ENCODE measurements at places on chromosomes 4 and X. TPM values are rescaled to one million over a fixed set of nuclear protein-coding genes. Genes with fewer than 3 reads are reported as not detected.

BGN gene
- total RNA-seq: 2,306 TPM

DNA sequence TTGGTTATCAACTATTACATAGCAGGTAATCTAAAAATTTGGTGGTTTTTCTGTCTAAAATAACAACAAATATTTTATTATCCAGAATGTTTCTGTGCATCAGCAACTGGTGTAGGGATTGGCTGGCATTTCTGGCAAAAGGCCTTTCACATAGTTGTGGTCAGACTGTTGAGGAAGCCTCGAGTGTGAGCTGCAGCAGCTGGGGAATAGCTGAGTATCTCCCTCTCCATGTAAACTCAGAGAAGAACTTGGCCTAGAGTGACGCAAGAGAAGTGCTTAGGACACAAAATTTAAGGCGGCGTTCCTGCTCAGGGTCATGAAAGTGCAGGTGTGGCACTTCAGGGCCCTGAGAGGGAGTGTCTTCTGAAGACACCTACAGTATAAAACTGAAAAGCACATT lies 558.9 kb downstream of the SPOCK3 start:
- no peaks in the 10 kb centered on the region for H3K36me3 ChIP-seq
- no peaks in the 10 kb centered on the region for H3K27me3 ChIP-seq
- no peak overlapping the region for H3K27ac ChIP-seq
- H3K4me3 ChIP-seq: no peak overlapping the region
- DNase-seq: no peak
- no peaks in the 10 kb centered on the region for H3K4me1 ChIP-seq

- H3K4me1 ChIP-seq: peaks cover 3% of the 10 kb centered on the region
- H3K27me3 ChIP-seq: no peaks in the 10 kb centered on the region
- H3K4me3 ChIP-seq: no peak overlapping the region
- H3K27ac ChIP-seq: no peak overlapping the region
These were observed 37.2 kb upstream of the CYP2U1 start for GRCh38 chr4:107894138-107894603.

NWD2 gene
- not detected for total RNA-seq

SMR3A gene
- not detected for total RNA-seq

DNA sequence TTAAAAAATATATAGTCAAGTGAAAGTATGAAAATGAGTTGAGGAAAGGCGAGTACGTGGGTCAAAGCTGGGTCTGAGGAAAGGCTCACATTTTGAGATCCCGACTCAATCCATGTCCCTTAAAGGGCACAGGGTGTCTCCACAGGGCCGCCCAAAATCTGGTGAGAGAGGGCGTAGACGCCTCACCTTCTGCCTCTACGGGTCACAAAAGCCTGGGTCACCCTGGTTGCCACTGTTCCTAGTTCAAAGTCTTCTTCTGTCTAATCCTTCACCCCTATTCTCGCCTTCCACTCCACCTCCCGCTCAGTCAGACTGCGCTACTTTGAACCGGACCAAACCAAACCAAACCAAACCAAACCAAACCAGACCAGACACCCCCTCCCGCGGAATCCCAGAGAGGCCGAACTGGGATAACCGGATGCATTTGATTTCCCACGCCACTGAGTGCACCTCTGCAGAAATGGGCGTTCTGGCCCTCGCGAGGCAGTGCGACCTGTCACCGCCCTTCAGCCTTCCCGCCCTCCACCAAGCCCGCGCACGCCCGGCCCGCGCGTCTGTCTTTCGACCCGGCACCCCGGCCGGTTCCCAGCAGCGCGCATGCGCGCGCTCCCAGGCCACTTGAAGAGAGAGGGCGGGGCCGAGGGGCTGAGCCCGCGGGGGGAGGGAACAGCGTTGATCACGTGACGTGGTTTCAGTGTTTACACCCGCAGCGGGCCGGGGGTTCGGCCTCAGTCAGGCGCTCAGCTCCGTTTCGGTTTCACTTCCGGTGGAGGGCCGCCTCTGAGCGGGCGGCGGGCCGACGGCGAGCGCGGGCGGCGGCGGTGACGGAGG lies at the start of gene FMR1:
TSS of gene FMR1 (plus strand) at position 728 of the 831 bp plus-strand sequence. CDS start 261 bp downstream, outside the sequence.
- H3K4me3 ChIP-seq: peak within 1 kb of the TSS; percentile 24
- H3K36me3 ChIP-seq: no peaks in the 10 kb centered on the region
- H3K27ac ChIP-seq: peak within 1 kb of the TSS; percentile 75
- H3K27me3 ChIP-seq: no peaks in the 10 kb centered on the region
- H3K4me1 ChIP-seq: no peaks in the 10 kb centered on the region
- DNase-seq: peak; percentile 96

DNA sequence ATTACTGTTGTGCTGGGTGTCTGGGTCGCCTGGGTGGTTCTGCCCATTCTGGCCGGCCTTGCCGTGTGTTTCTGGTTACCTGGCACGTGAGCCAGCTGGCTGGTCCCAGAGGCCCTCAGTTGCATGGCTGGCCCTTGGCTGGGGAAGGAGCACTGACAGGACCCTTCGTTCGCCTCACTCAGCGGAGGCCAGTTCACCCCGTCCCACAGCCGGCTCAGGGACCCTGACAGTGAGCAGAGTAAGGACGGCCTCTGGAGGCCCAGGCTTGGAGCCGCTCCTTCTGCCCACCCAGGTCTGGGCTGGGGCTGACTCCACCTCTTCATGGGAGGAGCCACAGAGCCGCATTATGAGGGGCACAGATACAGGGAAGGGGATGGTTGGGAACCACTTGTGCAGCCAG lies 20.3 kb upstream of the HGFAC start:
- H3K27ac ChIP-seq: no peak overlapping the region
- H3K4me3 ChIP-seq: no peak overlapping the region
- H3K36me3 ChIP-seq: peaks cover 1% of the 10 kb centered on the region
- peak; percentile 50 for DNase-seq
- no peaks in the 10 kb centered on the region for H3K4me1 ChIP-seq

DNA sequence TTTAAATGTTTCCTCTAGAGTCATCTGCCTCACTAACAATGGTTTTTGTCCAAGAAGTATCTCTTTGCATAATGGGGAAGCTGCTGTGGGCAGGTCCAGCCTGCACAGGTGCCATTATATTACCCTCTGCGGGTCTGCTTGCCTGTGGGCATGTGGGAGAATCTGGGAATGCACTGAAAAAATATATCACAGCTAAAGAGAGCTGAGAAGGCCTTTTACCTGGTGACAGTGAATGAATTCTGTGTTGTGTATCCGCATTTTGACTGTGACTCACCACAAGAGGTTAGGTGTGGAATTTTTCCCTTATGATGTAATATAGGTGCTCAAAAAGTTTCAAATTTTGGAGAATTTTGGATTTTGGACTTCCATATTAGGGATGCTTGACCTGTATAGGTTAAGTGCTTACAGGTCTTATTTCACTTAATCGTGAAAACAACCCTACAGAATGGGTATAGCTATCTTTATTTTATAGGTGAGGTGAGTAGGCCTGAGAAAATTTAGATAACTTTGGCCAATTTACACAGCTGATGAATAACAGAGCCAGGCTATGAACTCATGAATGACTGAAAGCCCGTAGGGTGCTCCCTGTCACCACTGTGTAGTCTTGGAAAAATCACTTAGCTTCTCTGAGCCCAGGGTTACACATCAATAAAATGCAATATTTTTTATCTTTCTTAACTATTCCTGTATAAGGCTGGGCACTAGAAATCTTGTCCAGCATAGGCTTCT lies 198.0 kb upstream of the EPHA5 start:
- no peaks in the 10 kb centered on the region for H3K4me1 ChIP-seq
- DNase-seq: no peak
- no peak overlapping the region for H3K4me3 ChIP-seq
- H3K36me3 ChIP-seq: no peaks in the 10 kb centered on the region
- H3K27ac ChIP-seq: no peak overlapping the region

CXCL13 gene
- not detected for total RNA-seq

STBD1 gene
- 16.8 TPM for total RNA-seq

- H3K4me3 ChIP-seq: no peak overlapping the region
- H3K27ac ChIP-seq: no peak overlapping the region
- DNase-seq: peak; percentile 88
- no peaks in the 10 kb centered on the region for H3K27me3 ChIP-seq
These were observed 141.0 kb downstream of the MAB21L2 start for GRCh38 chr4:150722908-150723362.

- H3K27me3 ChIP-seq: no peaks in the 10 kb centered on the region
- peaks cover 25% of the 10 kb centered on the region for H3K4me1 ChIP-seq
- no peaks in the 10 kb centered on the region for H3K36me3 ChIP-seq
- H3K27ac ChIP-seq: peak overlapping the region; percentile 93
These were observed 426.4 kb downstream of the PDGFC start for GRCh38 chr4:156545003-156545785.

DNA sequence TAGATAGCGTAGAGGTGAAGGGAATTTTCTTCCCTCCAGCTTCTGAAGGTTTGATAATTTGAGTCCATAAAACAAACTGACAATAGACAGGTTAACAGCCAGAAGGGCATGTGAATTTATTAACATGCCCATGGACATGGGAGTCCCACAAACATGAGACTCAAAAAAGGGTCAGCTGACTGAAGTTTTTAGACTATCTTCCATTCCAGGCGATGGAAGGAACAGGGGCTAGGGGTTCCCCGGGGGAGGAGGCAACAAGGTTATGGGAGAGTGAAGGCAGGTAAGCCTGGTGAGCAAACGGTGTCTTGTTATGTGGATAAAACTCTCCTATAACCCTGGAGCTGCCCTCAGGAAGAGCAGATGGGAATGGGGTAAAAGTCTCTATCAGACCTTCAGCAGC lies 81.5 kb upstream of the SORBS2 start:
- no peaks in the 10 kb centered on the region for H3K27me3 ChIP-seq
- no peak overlapping the region for H3K4me3 ChIP-seq
- DNase-seq: no peak
- H3K4me1 ChIP-seq: no peaks in the 10 kb centered on the region
- no peaks in the 10 kb centered on the region for H3K36me3 ChIP-seq
- no peak overlapping the region for H3K27ac ChIP-seq

DNA sequence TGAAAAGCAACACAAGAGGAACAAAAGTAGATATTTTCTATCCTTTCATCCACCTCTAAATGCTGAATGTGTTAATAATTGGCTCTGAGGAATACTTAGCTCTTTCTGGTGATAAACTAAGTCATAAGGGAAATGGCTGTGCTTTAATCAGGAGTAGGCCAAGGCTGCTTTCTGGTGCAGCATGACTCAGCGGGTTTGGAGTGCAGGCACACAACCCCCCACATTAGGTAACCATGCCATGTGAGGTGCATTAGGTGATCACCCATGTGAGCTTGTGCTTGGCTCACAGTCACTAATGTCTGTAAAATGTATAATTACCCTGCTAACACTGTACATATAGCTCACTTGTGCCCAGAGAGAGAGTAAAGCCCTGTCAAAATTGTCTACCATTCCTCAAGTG lies 57.2 kb downstream of the USP38 start:
- no peaks in the 10 kb centered on the region for H3K36me3 ChIP-seq
- H3K27me3 ChIP-seq: no peaks in the 10 kb centered on the region
- H3K4me1 ChIP-seq: no peaks in the 10 kb centered on the region
- no peak for DNase-seq
- H3K4me3 ChIP-seq: no peak overlapping the region
- H3K27ac ChIP-seq: no peak overlapping the region

GRCh38 chr4:122531514-122531913 lies 75.0 kb upstream of the IL2 start:
- no peak overlapping the region for H3K27ac ChIP-seq
- H3K27me3 ChIP-seq: no peaks in the 10 kb centered on the region
- H3K4me3 ChIP-seq: no peak overlapping the region
- H3K36me3 ChIP-seq: no peaks in the 10 kb centered on the region

- peaks cover 1% of the 10 kb centered on the region for H3K36me3 ChIP-seq
- H3K4me1 ChIP-seq: no peaks in the 10 kb centered on the region
- H3K27ac ChIP-seq: no peak overlapping the region
- no peak overlapping the region for H3K4me3 ChIP-seq
These were observed 65.4 kb downstream of the CCKAR start for GRCh38 chr4:26424838-26425237.

DNA sequence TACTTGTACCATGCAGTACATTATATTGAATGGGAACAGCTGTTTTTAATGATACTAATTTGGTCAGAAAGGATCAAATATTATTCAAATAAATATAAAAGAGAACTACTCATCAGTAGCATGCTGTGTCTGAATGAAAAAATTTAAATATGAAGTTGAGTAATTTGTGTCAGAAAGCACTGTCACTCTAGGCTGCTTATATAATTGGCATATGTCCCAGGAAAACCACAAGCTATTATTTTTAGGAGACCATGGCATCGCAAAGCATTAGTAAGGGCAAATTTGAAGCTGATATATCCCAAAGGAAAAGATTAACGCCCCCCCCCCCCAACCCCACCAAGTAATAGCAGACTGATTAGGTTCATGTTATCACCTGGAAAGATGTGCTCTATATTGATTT lies 388.5 kb upstream of the SPANXN4 start:
- no peak overlapping the region for H3K27ac ChIP-seq
- DNase-seq: no peak
- no peaks in the 10 kb centered on the region for H3K36me3 ChIP-seq
- no peaks in the 10 kb centered on the region for H3K27me3 ChIP-seq

- H3K27ac ChIP-seq: no peak overlapping the region
- DNase-seq: no peak
- no peaks in the 10 kb centered on the region for H3K27me3 ChIP-seq
- H3K4me3 ChIP-seq: no peak overlapping the region
These were observed 37.3 kb downstream of the MAGEB17 start for GRCh38 chrX:16204538-16204937.

GRCh38 chr4:91502365-91502764 lies 801.4 kb upstream of the GRID2 start:
- no peak for DNase-seq
- H3K4me3 ChIP-seq: no peak overlapping the region
- no peaks in the 10 kb centered on the region for H3K36me3 ChIP-seq

DNA sequence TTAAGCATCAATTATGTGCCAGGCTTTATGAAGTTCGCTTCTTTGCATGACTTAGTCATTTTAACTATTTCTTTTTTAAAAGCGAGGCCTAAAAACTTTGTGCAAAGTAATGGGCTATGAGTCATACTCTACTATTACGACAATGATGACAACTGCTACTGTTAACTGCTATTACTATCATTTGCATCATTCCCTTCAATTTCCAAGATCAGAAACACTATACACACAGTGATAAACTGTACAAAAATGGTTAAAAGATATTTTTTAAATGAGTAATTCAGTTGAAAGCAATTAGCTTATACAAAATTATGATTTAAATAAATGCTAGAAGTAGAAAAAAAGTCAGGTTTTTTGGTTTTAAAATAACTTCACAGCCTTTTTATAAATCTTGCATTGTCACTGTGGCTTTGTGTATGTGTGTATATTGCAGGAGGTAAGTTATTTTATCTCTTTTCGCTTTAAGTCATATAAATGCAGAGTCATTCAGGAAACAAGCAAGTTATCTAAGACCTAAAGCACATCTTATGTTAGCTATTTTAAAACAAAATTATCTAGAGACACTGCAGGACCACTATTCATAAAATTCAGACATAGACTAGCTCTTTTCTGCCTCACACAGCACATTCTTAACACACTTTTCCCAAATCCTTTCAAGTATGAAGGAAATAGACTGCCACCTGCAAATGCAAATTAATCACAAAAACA lies 18.5 kb upstream of the CXCL3 start:
- H3K27me3 ChIP-seq: no peaks in the 10 kb centered on the region
- H3K36me3 ChIP-seq: no peaks in the 10 kb centered on the region
- DNase-seq: no peak
- no peak overlapping the region for H3K4me3 ChIP-seq
- no peak overlapping the region for H3K27ac ChIP-seq

LDB2 gene
- 91.5 TPM for total RNA-seq

SSX1 gene
- total RNA-seq: not detected

Data from aorta (tissue), 5 donors.